ENCODE measurements at places on chromosomes 5 and 9. TPM values are rescaled to one million over a fixed set of nuclear protein-coding genes. Genes with fewer than 3 reads are reported as not detected.

The IL31RA gene
- not detected for total RNA-seq

The SLC46A2 gene
- 0.64 TPM for total RNA-seq

The ANAPC2 gene
- 44.7 TPM for total RNA-seq

The RASGEF1C gene
- 0.93 TPM for total RNA-seq
